Activated effector memory CD4-positive, alpha-beta T cell treated with Interleukin-2 at 50 U/mL for 16 hours (primary cell): ENCODE measurements at places on chromosomes 6 and 20.

- no peak for DNase-seq
These were observed 628.8 kb upstream of the MAN1A1 start for GRCh38 chr6:119978274-119978889.

- DNase-seq = no peak
These were observed 38.0 kb downstream of the ELOVL2 start for GRCh38 chr6:11006061-11006460.

DNA sequence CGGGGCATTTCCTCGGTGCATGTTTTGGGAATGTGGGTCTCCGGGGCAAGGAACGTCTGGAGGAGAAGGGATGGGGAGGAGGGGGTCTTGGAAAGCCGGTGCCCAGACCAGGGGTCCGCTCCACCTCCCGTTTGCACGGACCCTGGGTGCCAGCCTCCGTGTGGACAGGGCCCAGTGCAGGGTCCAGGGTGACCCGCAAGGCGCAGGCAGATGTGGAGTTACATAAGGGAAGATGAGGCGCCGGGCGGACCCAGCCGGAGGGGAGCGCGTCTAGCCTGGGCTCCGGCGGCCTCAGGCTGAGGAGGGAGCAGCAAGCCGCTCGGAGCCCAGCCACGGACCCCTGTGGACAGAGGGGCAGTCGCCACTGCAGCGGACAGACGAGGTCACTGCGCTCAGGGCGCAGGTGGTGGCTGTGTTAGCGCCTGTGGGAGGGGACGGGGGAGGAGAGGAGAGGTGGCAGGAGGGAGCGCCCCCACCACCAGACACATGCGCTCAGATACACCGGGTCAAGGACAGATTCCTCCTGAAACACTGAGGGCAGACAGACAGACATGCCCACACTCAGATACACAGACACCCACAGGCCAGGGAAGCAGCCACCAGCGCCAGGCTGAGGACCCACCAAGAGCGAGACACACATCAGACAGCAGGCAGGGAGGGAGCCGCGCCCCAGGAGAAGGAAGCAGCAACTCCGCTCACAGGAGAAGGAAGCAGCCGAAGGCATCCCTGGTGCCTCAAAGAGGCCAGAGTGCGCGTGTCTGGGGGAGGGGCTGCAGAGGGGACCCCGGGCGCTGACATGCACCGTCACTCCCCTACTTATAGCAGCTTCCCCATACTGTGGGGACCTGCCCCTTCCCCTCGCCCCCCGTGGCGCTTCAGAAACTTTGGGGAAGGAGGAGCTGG lies 839 bp upstream of the HRH3 start:
- DNase-seq = no peak

DNA sequence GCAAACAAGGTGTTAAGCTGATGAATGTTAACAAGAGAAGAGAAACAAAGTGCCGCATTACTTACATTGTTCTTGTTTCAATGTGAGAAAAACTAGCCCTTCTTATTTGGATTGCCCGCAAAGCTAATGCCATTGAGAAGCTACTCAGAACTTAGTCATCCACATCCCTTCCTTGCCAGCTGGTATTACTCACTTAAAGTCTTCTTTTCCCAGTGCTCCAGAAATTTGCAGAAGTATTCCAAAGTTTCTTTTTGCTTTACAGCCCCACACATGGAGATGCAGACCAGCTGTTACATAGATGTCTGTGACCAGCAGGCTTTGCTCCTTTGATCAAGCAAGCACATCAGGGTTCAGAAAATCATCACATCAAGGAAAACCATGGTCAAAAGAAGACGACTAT lies 529.0 kb downstream of the TBC1D32 start:
- no peak for DNase-seq

DNA sequence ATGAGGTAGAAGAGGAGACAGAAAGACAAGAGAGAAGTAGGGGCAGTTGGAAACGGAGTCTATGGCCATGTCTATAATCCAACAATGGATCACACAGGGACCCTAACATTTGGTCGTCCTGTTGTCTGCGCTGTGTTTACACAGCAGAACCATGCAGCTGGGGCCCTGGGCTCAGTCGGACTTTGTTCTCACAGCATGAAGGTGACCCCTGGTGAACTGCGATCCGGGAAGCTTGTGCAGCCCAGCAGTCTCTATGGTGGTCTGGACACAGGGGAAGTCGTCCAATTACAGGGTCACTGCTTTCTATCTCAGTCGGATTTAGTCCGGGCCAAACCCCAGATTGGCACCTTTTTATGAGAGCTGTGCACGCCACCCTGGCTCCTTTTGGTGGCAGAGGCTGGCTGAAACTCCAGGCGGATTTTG lies 153.6 kb downstream of the FOXA2 start:
- DNase-seq = no peak

GRCh38 chr6:2387445-2387844 lies 142.0 kb upstream of the GMDS start:
- no peak for DNase-seq

- no peak for DNase-seq
These were observed 123.0 kb downstream of the BANF2 start for GRCh38 chr20:17822540-17823408.

GRCh38 chr6:39224523-39225182 lies 4.6 kb downstream of the KCNK5 start:
- no peak for DNase-seq

DNA sequence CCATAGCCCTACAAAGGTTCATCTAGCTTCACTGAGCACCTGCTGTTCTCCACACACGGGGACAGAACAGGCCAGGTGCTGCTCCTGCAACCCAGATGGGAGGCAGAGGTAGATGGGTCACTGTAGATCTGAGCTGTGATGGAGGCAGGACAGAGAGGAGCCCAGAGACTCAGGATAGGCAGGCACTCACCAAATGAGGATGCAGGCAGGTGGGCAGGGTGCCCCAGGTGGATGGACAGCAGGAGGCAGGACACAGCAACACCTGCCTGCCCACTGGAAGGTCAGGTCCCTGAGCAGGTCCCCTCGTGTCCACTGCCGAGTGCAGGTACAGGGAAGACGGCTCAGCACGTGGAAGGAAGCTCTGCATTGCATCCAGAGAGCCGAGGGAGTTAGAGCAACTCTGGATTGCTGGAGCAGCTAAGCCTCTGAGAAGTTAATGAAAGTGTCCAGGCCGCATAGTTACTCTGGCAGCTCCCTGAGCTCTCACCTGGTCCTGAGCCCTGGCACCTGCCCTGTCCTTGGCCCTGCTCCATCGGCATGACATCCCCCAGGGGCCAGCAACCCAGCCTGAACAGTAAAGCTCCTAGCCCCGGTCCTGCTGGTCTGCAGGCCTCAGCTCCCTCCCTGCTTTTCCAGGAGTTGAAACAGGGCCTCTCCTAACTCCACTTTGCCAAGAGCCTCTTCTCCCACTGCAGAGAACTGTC lies 4.9 kb upstream of the YTHDF1 start:
- no peak for DNase-seq

DNA sequence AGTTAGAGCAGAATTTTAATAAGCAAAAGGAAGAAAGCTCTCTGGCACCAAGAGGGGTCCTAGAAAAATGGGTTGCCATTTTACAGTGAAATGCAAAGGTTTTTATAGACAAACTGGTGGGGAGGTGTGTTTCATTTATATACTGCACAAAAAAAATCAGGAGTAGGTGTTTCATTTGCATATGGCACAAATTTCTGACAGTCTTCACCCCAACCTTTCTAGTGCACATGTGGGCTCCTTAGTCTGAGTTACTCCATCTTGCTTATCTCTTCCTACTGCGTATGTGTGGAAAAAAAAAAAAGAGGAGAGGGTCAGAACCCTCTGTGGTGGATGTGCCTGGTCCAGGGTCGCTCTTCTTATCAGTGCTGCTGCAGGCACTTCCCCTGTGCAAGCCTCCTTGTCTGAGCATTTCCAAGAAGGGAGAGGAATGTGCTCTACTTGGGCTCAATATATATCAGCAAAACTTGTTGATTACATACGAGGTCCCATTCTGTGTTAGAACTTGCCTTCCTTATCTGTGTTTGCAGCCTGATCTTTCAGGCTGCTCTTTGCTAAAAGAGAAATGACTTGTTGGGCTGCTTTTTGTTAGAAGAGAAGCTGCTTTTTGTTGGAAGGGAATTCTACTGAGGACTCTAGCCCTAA lies 59.0 kb upstream of the MRAP2 start:
- no peak for DNase-seq

GRCh38 chr6:20266851-20267608 lies 54.8 kb upstream of the MBOAT1 start:
- no peak for DNase-seq

DNA sequence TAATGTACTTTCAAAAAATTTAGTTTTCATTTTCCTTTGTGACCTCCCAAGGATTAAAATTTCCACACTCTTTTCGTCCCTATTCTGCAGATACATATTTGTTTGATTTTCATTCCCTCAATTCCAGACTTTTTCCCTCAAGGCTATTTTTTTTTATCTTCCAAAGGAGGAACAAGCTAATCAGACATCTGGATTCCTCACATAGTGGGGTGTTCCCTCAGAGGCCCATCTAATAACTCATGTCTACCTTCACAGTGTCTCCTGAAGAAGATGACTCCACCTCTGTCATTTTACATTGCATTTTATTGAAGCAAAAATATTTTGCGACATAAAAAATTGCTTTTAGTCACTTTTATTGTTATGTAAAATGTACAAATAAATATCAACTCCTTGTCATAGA lies 122.2 kb downstream of the RFPL4B start:
- DNase-seq = no peak

DNA sequence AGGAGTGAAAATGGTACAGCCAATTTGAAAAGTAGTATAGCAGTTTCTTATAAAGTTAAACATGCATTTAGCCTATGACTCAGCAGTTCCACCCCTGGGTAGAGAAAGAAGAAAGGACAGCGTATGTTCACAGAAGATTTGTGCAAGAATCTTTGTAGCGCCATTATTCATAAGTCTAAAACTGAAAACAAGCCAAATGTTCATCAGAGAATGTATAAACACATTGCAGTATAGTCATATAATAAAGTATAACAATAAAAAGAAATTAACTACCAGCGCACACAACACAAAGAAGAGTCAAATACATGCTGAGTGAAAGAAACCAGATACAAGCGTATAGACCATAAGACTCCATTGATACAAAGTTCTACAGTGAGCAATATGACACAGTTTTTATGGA lies 294.0 kb downstream of the SAMD5 start:
- DNase-seq = no peak
